AG10803 (cell line): ENCODE measurements at places on chromosomes 3 and 15.

DNA sequence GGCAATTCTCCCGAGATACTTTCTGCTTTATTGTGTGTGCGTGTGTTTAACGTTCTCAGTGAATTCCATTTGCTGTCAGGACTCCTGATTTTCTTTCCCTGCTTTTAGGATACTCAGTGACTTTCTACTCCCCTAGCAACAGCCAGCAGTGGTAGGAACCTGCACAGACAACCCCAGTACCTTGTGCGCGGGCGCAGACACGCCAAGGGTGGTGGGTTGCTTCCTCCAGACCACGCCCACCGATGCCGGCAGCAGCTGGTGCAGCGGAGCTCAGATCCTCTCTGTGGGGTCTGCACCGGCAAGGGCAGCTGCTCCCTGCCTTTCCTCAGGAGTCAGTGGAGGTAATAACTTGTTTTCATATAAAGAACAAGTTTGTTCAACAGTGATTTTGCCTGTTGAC is 225.1 kb upstream of the NDN start:
- DNase-seq: no peak

GRCh38 chr3:123481071-123481470 is 32.2 kb upstream of the ADCY5 start:
- no peak for DNase-seq

DNA sequence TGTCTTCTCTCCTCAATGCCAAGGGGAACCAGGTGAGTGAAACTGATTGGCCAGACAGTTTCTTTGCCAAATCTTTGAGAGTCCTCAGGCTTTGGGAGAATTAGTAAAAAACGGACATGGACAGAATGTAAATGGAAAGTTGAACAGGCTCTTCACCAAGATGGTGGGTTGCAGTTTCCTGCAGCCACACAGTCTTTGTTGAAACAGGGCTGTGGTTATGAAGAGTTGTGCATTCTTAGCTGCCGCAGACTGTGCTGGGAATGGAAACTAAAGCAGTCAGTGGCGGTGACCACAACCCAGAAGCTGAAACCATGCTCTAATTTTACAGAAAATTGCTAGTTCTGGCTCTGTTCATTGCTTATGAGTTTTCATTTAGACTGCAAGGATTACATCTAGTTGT is 42.1 kb upstream of the TASOR start:
- no peak for DNase-seq

GRCh38 chr3:61194892-61195538 is 56.2 kb downstream of the FHIT start:
- no peak for DNase-seq

DNA sequence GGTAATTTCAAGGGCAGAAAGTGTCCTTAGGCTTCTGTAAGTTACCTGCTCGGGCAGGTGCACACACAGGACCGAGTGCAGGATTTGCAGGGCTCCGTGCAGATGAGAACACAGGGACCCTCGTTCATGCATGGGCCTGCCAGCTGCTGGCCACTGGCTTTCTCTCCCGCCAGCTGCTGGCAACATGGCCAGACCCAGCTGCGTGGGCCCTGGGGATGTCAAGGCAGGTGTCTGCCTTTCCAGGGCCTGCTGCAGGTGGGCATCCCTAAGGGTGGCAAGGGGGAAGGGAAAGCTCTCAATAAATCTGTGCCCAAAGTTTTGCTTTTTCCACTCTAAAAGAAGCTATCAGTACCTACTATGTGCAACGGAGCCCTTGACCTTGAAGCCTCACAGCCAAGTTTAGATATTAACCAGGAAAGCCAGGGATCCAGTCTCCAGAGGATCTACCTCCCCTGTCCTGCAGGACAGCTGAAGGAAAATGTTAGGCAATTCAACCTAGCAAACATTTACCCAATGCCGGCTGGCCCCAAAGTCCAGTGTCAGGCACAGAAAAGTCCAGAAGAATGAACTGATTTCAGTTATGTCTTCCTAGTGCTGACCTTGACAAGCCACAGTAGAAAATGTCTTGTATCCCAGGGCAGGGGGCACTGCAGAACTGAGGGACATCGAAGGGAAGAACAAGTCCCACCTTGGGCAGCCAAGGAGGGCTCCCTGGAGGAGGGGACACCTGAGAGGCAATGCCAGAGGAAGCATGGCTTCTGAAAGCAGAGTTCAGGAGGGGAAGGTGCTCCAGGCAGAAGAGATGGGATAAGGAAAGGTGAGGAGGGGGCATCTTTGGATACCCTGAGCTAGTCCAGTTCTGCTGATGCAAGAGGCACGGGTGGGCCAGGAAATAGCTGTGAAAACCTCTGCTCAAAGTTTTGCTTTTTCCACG is 26.4 kb downstream of the NUP210 start:
- no peak for DNase-seq

DNA sequence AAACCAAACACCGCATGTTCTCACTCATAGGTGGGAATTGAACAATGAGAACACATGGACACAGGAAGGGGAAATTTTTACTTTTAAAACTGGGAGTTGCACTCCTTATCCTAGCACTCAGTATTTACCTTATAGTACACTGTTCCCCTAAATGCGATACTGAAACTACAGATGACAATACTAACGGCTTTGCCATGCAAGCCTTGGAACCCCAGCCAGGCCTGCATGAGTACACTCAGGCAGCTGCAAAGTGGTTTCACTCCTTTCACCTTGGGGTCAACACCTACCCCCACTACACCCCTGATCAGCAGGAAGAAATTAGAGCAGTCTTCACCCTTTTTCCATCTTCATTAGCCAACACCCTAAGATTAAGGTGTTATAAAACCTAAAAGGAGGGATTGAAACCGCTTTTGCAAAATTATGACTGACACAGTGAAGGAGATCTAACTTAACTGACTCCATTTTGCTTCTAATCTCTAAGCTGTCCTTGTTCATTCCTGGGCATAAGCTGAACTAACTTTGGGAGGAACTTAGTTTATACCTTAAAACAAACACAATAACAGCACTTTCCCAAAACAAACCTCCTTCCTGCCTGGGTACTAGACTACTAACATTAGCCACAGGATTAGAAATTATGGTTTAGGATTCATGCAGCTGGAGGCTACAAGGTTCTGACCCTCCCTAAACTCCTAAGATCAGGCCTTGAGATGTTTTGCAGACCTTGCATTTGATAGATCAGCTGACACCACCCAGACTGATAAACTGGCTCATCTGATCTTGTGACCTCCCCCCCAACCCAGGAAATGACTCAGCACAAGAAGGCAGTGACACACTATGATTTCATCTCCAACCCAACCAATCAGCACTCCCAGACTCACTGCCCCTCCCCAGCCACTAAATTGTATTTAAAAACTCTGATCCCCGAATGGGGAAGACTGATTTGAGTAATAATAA is 452.1 kb upstream of the PPP2R3A start:
- DNase-seq: peak; percentile 65

GRCh38 chr3:113626503-113627371 is 69.7 kb downstream of the USF3 start:
- peak; percentile 50 for DNase-seq

DNA sequence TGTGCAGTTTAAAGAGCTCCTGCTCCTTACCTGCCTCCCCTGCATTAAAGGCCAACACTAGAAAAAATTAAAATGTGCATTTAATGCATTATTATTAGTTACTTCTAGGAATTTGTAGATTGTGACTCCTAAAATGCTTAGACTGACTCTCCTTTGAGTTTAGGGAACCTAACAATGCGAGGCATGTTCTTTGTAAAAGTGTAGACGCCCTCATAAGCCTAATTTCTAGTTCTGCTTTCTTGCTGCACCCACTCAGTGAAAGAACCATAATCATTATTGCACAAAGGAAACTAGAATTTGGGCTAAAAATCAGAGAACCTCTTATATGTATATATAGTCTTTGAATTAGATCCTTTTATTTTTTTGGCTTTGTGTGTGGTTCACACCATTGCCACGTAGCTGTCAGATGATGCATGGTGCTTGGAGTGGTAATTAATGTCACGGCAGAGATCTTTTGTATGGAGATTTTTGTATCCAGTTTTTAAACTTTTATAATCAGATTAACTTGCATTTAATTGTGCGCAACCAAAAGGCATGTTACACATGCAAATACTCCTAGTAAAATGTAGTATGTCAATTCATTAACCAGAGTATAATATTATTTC is 710 bp downstream of the ABHD10 start:
- no peak for DNase-seq

GRCh38 chr3:170697908-170698307 is 112.0 kb upstream of the SLC7A14 start:
- DNase-seq: no peak

- DNase-seq: no peak
Observed at GRCh38 chr15:40243126-40243810, 4.4 kb downstream of the PAK6 start.

GRCh38 chr3:63869940-63870614 is 6.4 kb downstream of the ATXN7 start:
- DNase-seq: no peak

DNA sequence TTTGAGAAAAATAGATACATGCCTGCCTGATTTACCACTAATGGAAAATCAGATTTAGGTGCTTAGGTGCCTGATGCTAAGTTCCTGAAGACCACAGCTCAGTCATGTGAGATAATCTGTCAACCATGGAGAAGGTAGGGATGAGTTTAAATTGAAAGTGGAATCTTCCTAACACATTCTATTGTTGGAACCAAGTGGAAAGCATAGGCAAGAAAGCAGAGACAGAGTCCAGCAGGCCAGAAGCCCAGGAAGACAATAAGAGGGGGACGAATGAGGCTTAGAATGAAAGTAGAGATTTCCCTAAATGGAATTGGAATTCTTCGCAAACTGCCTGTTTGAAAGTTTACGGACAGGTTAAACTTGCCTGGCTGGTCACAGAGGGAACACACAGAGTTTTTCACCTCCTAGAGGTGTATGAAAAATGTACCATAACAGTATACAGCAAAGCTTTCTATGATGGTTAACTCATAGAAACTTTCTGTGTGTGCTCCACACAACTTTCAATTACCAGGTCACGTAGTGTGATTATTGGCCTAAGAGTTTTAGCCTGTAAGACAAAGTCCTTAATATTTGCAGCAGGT is 453.8 kb upstream of the KCNMB2 start:
- no peak for DNase-seq

GRCh38 chr3:126907557-126907956 is 75.4 kb upstream of the PLXNA1 start:
- peak; percentile 21 for DNase-seq

DNA sequence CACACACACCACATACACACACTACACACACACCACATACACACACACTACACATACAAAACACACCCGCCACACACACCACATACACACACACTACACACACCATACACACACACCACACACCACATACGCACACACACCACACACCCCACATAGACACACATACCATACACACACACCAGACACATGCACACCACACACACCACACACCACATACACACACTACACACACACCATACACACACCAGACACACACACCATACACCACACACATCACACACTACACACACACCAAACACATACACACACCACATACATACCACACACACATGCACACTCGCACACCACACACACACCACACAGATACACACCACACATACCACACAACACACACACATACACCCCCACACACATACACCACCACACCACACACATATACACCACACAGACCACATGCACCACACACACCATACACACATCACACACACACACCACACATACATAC is 26.3 kb downstream of the CPN2 start:
- DNase-seq: no peak

DNA sequence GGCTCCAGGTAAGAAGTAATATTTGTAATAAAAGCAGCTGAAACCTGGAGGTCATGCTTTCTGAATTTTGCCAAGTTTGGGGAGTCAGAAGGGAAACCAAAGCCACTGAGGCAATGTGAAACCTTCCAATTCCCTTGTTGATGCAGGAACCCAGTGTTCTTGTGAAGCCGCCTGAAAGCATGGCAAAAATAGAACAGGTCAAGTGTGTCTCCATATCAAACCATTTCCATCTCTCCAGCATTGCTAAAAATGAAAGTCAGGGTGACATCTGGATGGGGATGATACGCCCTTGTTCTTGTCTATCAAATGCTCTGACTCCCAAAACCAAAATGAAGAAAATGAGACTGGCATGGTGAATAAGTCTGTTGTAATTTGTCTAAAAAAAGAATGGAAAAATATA is 362.5 kb downstream of the VPS13C start:
- DNase-seq: no peak

GRCh38 chr15:70030851-70031250 is 66.9 kb downstream of the TLE3 start:
- DNase-seq: no peak

GRCh38 chr15:65987100-65987499 is 117.8 kb downstream of the RAB11A start:
- no peak for DNase-seq

DNA sequence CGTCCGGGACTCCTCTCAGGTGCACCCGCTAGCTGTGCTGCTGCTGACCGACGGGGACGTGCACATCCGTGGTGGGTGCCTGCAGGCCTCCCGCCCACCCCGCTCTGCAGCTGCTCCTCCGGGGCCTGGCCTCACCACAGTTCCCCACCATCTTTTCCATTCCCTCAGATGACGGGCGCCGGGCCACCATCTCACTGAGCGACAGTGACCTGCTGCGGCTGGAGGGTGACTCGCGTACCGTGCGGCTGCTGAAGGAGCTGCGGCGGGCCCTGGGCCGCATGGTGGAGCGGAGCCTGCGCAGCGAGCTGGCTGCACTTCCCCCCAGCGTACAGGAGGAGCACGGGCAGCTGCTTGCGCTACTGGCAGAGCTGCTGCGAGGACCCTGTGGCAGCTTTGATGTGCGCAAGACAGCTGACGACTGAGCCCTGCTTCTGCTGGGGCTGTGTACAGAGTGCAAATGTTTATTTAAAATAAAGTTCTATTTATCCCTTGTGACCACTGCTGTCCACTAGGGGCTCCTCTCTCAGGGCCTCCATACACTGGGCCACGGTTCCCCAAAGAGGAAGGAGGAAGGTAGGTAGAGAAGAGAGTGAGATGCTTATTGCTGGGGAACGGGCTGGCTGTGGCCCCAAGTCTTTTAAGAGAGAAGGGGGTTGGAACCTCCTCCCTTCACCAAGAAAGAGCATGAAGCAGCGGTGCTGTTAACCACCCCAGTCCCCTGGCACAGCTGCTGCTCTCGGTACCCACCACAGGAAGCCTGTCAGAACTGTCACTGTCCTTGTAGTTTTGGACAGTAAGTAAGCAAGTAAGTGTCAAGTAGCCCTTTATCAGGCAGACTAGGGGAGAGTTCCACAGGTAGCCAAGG is 47.0 kb downstream of the DHX30 start:
- DNase-seq: peak; percentile 31

DNA sequence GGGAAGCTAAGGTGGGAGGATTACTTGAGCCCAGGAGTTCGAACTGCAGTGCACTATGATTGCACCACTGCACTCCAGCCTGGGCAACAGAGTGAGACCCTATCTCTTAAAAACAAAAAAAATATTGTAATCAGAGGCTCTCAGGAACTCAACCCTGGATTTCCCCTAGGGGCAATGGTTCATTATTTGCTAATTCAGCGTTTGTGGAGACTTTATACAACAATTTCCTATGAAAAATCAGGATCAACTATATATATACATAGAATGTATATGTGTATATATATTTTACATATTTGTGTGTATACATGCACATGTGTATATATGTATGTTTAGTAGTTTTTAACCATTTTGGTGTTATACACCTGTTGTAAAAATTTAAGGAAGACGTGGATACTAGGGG is 463.1 kb downstream of the FHIT start:
- no peak for DNase-seq

- no peak for DNase-seq
Observed at GRCh38 chr3:54949491-54950044, 21.7 kb upstream of the LRTM1 start.
